ENCODE measurements at places on chromosomes 7 and 10.

DNA sequence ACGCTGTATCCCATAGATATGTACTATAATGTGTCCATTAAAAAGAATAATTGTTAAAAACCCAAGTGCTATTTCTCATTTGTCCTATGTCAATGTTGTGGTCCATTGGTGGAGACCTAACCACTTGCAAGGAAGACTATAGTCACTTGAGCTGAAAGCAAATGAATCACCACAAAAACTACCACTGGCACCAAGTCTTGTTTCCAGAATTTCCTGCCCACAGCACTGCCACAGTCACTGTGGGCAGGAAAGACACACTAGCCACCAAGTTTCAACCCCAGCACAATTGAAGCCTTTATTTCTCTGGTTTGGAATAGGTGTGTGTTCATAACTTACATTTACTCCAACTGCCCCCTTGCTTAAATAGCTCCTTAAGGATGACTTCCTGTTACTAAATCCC, 12.4 kb downstream of the DIP2C start:
- no peak for DNase-seq

GRCh38 chr7:27923642-27923980, 183.6 kb downstream of the TAX1BP1 start:
- no peak for DNase-seq

GRCh38 chr7:12296051-12296570, 85.0 kb downstream of the TMEM106B start:
- DNase-seq = no peak

- no peak for DNase-seq
These were observed 121.2 kb upstream of the ANKRD1 start for GRCh38 chr10:91042069-91042468.

- DNase-seq = no peak
These were observed 95.4 kb upstream of the PITRM1 start for GRCh38 chr10:3268025-3268424.

GRCh38 chr10:6212806-6213205, 10.1 kb downstream of the PFKFB3 start:
- DNase-seq = no peak

DNA sequence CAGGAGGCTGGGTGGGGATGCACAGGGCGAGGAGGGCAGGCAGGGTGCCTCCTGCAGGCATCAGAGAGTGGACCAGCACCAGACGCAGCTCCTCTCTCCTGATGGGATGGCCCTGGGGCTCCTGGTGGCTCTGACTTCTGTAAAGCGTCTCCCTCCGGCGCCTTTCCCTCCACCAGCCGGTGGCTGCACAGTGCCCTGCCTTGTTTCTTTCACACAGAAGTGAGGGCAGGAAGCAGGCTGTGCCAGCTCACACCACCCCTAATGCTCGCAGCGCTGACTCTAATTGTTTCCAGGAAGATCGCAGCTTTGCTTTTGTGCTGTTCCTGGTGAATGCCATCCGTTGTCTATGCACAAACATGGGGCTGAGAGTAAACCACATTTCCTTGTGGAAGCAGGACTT, 152.3 kb upstream of the LANCL2 start:
- DNase-seq = no peak

- DNase-seq = no peak
These were observed 10.7 kb downstream of the EPHA1 start for GRCh38 chr7:143397710-143398530.

GRCh38 chr7:128867241-128867640, 4.6 kb downstream of the ATP6V1F start:
- DNase-seq = no peak

DNA sequence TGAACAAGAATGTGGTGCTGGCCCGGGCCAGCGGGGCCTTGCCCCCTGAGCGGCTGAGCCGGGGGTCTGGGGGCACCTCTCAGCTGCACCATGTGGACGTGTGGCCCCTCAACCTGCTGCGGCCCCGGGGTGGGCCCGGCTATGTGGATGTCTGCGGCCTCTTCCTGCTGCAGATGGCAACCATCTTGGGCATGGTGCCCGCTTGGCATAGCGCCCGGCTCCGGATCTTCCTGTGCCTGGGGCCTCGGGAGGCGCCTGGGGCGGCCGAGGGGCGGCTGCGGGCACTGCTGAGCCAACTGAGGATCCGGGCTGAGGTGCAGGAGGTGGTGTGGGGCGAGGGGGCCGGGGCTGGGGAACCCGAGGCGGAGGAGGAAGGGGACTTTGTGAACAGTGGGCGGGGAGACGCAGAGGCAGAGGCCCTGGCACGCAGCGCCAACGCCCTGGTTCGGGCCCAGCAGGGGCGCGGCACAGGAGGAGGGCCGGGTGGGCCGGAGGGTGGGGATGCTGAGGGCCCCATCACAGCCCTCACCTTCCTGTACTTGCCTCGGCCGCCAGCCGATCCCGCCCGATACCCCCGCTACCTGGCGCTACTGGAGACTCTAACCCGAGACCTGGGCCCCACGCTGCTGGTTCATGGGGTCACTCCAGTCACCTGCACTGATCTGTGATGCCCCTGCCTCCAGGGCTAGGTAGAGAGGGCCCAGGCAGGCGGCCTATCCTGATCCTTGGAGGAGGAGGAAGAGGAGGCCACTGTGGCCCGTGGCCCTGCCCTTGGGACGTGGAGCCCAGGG, 1.1 kb upstream of the TRIP6 start:
- DNase-seq = no peak

- no peak for DNase-seq
These were observed 200.2 kb downstream of the ZNF438 start for GRCh38 chr10:30831426-30831825.

DNA sequence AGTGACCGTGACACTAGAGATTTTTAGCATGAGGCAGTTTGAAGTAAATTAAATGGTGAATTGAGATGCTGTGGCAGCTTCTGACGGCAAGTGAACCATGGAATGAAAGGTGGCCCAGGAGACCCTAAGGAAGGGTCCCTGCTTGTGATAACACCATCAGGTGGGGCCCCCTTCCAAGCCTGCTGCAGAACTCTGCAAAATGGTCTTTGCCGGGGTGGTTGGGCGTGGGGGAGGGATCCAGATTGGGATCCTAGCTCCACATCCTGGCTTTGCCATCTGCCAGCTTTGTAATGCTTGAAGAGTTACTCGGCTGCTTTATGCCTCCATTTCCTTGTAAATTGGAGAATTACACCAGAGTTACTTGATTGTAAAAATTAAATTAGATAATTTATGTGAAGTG, 222.6 kb upstream of the NFE2L3 start:
- no peak for DNase-seq

GRCh38 chr7:98278408-98278807, 3.1 kb upstream of the BRI3 start:
- no peak for DNase-seq

DNA sequence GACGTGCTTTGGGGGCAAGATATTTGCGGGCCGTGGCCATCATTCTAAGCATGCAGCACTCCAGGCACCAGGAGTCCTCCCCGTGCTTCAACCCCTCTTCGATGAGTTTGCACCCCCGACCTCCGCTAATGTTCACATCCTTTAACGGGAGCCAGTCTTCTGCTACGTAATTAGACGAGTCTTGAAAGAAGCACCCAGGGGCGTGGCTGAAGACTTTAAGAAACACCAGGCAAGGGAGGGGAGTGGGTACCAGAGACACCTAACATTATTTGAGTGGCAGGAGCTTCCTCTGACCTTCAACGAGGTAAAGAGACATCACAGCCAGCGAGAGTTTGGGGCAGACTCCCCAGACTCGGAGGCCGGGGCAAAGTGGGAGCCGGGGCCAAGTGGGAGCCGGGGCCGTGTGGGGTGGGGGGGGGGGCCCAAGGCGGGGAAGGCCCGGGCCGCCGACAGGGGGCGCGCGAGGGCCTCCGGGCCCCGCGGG, 31.1 kb upstream of the TOMM7 start:
- DNase-seq = no peak

DNA sequence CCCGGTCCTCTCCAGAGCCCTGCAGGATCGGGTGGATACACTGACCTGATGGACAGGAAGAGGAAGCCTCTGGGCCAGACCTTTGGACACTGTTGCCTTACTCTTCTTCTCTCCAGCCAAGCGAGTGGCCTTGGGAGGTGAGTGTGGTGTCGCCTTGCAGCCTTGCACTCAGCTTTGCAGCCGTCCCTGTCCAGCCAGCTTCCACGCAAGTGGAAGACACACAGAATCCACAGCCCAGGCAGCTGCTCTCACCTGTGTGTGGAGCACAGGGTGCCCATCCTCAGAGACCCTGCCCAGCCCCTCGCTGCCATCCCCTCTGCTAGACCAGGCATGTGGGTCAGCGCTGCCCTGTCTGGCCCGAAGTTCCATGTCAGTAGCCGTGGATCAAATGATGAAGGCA, 239.1 kb downstream of the EBF3 start:
- DNase-seq = no peak

DNA sequence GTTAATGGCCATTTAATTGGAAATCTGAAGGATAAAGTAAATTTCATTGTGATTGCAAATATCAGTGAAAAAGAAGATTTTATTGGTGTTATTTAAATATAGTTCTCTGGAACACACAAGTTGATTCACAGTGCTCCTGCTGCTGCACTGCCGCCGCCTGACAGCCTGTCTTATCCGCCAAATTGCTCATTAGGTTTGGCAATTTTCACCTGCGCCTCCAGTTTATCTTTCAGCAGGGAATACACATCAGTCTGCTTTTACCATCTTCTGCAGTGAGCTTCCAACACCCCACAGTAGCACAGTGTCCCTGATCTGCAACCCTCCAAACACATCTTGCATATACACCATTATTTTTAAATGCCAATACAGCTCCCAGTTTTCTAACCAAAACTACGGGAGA, 308.3 kb downstream of the PARD3 start:
- no peak for DNase-seq

DNA sequence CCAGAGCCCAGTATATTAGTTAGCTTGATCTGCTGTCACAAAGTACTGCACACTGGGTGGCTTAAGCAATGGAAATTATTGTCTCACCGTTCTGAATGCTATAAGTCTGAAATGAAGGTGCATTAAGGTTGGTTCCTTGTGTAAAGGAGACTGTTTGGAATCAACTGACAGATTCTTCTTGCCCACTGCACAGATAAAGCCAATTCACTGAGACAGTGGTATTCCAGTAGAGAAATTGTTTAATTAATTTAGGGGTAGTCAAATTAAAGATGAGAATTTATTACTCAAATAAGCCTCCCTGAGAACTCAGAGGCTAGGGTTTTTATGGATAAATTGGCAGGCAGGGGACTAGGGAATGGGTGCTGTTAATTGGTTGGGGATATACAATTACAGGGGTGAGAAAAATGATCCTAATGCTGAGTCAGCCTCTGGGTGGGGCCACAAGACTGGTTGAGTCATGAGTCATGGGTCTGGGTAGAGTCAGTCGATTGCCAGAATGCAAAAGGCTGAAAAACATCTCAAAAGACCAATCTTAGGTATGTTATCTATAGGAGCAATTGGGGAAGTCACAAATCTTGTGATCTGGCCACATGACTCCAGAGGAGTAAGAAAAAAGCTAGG, 23.5 kb upstream of the SAMD9L start:
- DNase-seq = no peak
